ENCODE measurements at places on chromosomes 7 and 10.

GRCh38 chr7:131471250-131472004, 85.0 kb downstream of the PODXL start:
- DNase-seq, result no peak

GRCh38 chr7:142647749-142648148, 101.5 kb upstream of the PRSS1 start:
- no peak for DNase-seq

DNA sequence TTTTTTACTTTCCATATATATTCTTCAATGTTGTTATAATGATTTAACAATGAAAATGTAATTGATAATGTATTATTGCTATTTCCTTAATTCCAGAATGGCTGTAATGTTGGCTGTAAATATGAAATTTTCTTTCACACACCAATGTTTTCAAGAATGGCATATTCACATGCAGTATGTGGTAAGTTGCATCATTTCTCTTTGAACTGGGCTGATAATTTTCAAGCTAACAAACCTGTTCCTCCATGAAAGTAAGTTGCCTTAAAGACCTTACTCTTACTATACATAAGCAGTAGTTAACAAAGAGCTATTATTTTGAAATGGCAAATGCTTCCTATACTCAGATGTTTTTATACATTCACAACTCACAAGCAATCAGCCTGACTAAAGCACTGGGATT, 154.5 kb downstream of the TMEM168 start:
- DNase-seq, result no peak

- DNase-seq, result no peak
These were observed 581.2 kb downstream of the SUGCT start for GRCh38 chr7:40716052-40716451.

DNA sequence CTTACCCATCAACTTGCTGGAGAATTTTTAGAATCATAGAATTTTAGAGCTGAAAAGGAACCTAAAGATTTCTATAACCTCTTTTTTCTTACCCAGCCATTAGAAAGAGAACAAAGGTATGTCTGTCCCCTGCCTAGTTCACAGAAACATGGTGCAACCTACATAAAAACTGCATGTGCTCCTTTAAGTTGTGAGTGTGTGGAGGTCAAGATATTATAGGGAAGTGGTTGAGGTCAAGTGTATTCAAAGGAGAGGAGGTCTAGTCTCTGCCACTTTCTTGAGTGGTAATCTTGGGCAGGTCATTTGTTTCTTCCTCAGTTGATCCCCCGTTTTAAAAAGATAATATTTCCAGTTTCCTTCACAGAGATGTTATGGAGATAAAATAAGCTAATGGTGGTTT, 6.4 kb downstream of the UBTD1 start:
- DNase-seq, result no peak

GRCh38 chr10:77075926-77076325, 561.7 kb downstream of the KCNMA1 start:
- DNase-seq, result no peak

Data from T follicular helper cell (primary cell).